ENCODE measurements at places on chromosomes 6 and 20.

GRCh38 chr6:74458536-74458935, 747.3 kb downstream of the COL12A1 start:
- no peak for DNase-seq

DNA sequence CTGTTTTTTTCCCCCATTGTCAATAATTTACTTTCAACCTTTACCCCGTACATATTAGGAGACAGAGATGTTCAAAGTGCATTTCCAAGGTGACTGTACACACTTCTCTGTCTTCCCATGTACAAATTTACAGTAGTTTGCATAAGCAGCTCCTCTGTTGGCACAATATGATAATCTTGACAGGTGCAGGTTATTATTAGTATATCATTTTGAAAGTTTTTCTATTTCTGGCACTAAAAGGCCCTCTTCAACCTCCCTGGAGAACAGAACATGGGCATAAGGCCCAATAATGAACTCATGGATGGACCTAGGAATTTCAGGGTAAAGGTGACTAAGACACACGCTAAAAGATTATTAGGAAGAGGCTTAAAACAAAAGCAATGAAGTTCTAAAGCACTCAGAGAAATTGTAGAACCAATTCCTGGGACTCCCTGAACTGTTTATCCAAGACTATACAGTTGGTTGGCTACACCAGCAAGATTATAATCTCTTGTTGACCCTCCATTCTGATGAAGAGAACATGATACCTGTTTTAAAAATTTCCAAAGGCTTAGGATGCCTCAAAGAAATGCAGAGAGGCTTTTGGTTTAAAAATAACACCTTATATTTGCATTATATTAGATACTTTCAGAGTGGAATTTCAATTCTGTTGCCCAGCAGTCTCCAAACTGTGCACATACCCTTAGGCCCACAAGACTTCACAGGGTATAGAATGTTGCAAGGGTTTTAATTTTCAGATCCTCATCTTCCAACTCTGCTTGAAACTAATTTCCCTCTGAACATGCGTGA, 1.1 kb downstream of the AIG1 start:
- DNase-seq = no peak

- no peak for DNase-seq
Measured at GRCh38 chr6:12164508-12164770, 125.7 kb upstream of the EDN1 start.

GRCh38 chr6:111199935-111200334, 112.6 kb downstream of the SLC16A10 start:
- no peak for DNase-seq

GRCh38 chr6:63403725-63404124, 83.9 kb upstream of the LGSN start:
- no peak for DNase-seq

DNA sequence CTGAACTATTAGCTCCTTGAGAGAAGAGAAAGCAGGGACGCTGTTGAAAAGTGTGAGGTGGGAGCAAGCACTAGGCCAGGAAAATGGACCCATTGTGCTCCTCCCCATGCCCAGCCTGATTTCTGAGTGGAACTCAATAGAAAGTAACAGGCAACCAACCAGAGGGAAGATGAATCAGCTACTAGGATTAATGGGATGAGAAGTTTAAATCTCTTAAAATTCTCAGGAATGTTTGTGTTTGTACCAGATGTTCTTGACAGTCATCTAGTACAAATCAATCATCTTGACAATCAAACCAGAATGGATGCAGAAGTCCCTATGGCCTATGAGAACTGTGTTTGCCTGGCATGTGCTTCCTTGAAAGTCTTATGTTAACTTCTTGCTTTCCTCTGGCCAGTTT, 48.9 kb downstream of the HDDC2 start:
- no peak for DNase-seq

DNA sequence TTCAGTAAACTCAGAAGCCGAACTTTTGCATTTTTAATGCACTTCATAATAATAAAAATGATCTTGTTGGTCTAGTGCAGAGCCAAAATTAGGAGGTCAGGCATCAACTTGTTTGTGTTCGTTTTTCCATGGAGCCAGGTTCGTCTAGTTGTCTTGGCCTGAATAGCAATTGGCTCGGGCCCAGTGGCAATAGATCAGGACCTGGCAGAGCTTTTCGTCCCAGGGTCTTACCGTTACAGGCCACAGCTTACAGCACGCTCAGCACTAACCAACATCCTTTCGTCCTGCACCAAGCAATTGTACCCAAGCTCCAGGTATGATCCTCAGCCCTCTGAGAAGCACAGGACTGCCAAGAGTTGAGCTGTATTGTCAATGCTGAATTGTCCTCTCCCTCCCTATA, 240.5 kb upstream of the PLN start:
- DNase-seq = no peak

DNA sequence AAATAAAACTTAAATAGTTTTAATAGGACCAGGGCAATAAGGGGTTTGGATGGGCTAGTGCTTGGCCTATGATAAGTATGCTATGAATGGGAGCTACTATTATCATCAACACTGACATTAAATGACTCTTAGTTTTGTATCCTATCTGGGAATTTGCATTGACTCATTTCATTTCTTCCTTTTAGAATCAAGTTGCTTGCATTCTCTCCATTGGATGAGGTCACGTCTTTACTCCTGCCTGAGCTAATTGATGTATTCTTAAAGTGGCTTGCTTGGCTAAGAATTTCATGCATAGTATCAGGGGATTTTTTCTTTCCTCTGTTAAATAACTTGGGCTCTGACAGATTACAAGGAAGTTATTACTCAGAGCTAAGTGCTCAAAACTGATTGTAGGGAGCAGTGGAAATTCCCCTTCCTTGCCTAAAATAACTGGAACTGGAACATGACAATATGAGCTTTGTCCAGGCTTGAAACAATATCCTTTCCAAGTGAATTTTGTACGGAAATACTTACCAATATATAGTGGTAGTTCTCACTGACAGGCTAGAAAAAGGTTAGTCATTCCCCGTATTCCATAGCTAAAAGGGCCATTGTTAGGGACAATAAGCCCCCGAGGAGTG, 169.9 kb downstream of the BCAS1 start:
- no peak for DNase-seq

DNA sequence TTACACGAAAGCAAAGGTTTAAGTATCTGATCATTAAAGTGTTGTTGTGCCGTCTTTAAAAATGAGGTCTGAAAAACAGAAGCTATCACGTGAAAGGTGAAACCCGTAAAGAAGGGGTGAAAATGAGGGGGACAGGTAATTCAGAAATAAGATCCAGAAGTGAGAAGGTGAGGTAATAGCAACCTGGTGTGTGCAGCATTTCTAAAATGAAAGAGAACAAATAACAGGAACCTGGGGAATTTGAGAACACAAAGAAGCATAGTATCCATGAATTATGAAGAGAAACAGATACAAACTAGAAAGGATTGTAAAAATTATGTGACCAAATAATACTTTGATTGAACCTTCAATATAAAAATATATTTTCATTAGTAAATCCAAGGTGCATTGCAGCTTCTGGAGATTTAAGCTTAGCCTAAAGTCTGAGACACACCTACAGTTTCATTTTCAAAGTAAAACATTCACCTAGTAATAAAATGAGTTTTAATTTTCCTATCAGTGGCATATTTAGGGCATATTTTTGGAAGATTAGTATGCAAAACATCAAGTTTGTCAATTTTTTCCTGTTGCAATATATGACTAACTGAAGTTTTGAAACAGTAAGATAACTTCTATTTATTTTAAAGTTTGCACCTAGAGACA, 1.4 kb downstream of the HEY2 start:
- DNase-seq = no peak

GRCh38 chr6:45555981-45556771, 178.4 kb upstream of the SUPT3H start:
- DNase-seq = no peak

DNA sequence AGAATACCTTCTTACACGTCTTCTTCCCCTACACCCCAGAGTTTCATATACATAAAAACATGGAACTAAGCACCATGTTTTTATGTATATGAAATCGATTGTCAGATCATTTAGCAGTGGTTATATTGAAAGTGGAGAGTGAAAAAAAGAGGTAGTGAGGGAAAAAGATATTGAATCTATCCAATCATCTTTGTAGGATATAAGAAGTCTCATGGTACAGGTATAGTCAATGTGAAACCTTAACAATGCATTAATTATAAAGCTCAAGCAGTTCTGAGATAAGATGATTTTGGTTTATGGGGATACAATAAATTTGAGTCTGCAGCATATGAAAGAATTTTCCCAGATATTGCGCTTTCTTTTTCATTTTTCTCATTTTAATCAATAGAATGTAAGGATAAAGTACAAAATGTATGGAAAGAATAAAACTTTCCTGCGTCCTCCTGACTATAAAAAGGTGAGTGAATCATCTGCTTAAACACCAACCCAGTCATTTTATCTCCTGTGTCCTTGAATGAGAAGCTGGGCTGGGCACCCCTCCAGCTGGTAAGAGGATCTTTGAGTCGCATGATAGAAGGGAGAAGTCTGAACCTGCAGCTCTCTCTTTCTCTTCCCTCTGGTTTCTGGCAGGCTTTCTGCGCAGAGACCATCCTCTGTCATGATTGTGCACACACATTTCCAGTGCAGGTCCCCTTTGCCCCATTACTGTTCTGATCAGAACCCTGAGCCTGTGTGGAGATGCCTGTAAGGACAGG, 28.1 kb upstream of the AKIRIN2 start:
- no peak for DNase-seq

DNA sequence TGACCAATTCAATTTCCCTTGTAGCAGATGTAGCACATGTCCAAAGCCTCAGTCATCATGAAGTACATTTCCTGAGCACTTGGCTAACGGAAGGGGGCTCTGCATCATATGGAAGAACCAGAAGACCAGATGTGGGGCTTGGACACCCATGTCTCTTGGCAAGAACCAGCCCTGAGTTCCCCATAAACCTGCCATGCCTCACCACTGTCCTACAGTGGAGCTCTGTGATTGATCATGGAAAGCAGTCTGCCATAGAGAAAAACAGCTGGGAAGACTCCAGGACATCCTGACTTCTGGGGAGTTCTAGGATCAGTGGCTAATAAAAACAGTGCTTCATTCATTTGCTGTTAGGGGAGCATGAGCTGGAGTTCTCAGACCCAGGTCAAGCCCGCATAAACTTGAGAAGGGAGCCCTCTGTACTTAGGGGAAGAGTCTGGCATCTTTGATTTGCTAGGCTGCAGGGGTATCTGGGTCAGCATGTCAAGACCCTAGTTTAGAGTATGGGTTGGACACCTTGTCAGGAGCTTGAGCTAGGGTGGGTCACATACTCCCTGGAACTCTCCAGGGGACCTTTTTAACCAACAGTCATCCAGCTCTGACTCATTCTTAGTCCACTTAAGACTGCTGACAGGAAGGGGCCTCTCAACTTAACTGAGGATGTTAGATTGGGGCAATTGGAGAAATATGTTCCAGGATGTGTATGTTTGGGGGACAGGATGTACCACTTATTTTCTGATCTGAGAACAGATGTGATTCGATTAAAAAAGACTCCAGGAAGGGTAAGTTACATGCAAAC, 26.3 kb upstream of the TRAM2 start:
- no peak for DNase-seq

DNA sequence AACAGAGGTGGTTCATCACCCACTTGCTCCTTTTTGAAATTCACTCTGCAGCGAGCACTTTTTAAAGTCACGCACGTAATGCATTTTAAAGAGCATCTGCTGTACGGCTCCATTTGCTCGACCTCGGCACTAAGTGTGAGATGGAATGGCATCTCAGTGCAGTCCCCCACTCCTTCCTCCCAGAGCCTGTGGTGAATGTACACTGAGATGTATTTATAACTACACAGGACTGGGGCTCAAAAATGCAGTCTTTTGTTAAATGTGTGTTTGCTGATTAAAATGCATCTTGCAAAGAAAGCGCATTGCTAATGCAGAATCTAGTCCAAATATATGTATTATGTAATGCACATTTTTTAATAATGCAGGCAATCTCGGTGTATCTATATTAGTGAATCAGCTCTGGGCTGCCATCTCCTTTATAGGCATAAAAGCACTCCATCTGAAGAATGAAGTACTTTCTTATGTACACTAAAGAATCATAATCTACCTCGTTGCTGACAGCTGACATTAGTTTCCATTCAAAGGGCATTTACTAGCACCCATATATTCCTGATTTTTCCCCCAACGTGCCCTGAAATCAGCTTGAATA, 14.0 kb downstream of the GNAS-AS1 start:
- no peak for DNase-seq

Data from stimulated activated CD4-positive, alpha-beta T cell treated with anti-CD3 and anti-CD28 coated beads, TNF-alpha, amount 100 ng/mL, for 1 hour (primary cell).